ENCODE measurements at places on chromosomes 4 and X.

- no peak for DNase-seq
Observed at GRCh38 chrX:46436744-46437143, 108.5 kb downstream of the ZNF674 start.

DNA sequence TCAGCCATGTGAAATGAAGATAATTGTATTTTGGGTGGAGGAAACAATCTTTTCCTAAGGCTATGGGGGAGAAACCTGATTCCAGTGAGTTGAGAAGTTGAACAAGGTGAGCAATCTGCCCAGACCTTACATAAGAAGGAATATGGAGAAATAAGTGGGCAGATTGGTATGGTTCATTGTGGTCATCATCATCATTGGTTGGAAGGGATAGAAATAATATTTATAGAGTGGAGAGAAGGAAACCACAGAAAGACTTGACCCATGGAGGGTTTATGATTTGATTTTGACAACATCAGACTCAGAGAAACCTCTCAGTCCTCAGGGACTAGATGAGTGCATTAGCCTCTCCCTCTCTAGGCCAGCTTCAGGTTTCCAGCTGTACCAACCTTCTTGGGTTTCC lies 177.9 kb upstream of the NEIL3 start:
- DNase-seq = no peak

DNA sequence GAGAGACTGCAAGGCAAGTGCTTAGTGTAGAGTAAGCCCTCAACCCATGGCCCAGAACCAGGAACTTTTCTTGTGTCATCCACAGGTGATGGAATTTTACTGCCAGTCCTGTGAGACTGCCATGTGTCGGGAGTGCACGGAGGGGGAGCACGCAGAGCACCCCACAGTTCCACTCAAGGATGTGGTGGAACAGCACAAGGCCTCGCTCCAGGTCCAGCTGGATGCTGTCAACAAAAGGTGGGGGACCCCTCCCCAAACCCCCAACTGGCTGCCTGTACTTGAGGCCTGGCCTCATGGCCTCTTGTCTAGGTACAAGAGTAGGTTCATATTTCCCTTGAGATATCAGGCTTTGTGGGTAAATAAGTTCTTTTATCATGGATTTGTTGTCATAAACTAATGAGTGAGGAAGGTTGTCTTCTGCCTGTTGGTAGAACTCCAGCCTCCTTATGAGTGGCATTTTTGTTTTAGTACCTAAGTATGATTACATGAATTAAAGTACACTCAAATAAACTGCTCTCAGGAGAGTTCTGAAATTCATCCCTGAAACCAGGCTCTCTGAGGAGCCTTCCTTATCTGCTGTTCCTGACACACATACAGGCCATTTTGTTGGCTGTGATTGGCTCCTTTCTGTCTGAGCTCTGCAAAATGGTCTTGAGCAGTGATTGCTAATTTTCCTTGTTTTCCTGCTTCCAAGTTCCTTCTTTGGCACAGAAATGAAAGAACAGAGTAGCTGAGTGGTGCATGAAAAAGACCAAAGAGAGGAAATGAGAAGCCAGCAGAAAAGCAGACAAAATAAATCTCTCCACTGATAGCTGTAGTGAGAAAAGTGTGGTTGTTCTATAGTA lies 51.4 kb upstream of the MND1 start:
- no peak for DNase-seq

DNA sequence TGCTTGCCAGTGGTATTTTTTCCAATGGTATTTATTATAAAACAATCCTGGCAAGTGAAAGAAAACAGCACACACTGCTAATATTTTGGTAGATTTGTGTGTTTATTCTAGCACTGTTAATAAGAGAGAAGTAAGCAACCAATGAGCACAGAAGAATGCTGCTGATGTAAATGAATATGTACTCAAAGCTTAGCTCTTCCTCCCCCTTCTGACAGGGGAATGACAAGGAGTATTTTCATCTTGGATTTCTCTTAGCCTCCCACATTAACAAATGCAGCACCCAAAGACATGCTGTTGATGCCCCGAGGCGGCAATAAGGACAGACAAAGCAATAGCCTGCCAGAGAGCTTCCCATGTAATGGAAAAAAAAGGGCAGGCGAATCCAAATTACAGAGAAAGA lies 18.6 kb downstream of the ARHGAP6 start:
- no peak for DNase-seq

GRCh38 chr4:159547645-159548308 lies 444.9 kb downstream of the RAPGEF2 start:
- peak; percentile 11 for DNase-seq

DNA sequence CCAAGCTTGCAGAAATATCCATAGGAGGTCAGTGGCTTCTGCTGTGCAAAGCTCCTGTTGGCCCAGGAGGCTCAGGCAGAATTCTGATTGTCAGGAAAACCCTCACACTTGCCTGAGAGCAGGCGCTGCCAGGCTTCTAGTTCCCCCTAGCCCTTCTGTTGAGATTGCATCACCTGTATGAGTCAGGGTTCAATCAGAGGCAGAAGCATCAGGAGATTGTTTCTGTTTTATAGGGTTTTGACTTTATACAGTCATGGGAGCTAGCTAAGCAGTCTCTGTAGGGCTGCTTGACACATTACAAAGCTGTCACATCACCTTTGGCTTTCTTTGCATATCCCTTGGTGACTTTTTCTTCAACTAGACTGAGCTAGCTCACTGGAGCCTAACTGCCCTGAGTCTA lies 27.8 kb downstream of the DIPK2B start:
- DNase-seq = peak; percentile 54

DNA sequence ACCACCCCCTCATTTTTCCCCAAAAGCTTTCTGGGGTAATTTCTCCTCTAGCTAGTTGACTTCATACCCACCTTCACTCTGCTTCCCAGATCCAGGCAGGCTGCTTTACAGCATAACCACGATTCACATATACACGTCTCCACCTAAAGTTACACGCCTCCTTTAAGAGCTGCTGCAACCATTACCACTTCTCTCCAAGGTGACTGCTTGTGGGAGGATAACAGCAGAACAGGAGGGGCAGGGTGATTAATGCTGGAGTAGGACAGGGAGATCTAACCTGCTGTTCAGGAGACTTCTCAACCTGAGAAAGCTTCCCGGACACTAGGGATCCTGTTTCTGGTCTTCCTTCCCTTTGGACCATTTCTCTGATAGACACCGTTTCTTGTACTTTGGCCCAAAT lies 77.4 kb downstream of the MGST2 start:
- no peak for DNase-seq

DNA sequence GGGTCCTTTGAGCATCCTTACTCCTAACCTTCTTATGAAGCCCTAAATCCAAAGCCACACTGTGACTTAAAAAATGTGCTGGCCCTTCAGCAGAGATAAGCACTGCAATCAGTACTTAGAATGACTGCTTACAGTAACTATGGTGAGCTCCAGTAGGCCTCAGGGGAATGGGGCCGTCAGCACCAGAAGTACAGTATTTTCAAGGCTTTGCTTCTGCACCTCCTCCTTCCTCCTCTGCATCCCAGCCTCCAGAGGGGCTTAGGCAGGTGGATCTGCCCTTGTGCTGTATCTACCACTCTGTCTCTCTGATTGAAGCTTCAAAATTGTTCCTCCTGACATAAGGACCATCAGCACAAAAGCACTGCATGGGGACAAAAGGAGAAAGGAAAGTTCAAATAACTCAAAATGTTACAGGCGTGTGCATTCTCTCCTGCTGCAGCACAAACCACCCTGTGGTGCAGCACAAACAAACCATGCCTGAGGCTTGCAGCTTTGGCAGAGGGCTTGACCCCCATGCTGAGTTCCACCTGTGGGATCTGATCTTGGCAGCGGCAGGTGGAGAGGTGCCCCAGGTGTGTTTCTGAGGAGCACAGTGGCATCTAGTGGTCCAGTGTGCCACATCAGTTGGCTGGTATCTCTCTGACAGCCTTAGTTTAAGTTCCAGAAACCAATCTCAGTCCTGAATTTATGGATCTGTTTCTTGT lies 164.7 kb downstream of the SOWAHB start:
- no peak for DNase-seq

- DNase-seq = no peak
Observed at GRCh38 chr4:7787681-7788141, 151.9 kb downstream of the AFAP1 start.

GRCh38 chrX:23901805-23902204 lies 5.9 kb downstream of the APOO start:
- DNase-seq = peak; percentile 71

DNA sequence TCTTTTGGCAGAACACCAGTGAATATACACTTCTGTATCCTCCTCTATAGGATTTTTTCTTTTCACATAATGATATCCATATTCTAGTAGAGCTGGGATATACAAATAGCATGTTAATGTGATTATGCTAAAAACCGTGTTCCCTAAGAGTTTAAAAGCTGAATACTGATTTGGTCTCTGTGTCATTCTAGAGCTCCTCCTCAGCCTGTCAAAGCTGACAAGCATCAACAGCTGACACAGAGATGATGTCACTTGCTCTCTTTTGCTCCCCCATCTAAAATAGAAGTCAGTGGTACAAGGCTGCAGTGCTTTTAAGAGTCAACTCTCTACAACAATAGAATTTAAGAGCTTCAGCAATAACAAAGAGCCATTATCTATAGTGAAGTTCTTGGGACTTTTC lies 17.1 kb upstream of the HERC3 start:
- no peak for DNase-seq

- DNase-seq = no peak
Observed at GRCh38 chr4:183171484-183172267, 72.6 kb downstream of the WWC2 start.

DNA sequence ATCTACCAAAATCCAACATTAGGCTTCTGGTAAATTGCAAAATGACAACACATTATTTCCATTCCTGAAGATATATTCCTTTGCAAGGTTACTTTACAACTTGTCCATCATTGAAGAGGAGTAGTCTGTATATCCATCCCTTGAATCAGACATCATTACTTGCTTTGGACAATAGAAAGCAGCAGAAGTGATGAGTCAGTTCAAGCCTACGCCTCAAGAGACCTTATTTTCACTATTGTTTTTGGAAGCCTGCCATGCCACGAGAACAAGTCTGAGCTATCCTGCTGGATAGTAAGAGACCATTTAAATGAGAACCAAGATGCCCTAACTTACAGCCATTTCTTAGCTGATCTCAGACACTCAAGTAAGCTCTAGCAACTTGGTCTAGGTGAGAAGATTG lies 246.0 kb upstream of the HHIP start:
- no peak for DNase-seq

- DNase-seq = no peak
Observed at GRCh38 chr4:140568507-140569306, at the start of gene UCP1. Gene UCP1 (minus strand): TSS chr4:140568961. CDS start chr4:140568729, 232 bp downstream.

- DNase-seq = no peak
Observed at GRCh38 chrX:67563469-67564448, 19.9 kb downstream of the AR start.

DNA sequence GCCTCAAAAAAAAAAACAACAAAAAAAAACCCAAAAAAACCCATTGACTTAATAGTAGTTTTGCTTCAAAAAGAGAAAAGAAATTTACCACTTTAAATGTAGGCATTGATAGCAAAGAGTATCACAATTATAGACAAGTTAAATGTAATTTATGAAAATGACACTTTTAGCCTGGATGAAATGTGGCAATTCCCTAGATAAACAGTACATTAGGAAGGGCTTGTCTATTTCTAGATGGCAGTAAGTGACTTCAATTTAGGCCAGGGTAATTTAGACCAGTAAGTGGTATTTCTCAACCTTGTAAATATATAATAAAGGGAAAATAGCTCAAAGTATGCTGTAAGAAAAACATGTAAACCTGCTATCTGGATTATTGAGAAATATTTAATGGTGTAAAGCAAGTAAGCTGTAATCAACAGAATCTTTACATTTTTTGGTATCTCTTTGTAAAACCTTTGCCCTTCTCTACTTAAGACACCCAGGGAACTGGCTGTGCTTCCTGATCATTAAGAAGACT lies 103.7 kb upstream of the RAPGEF2 start:
- no peak for DNase-seq

DNA sequence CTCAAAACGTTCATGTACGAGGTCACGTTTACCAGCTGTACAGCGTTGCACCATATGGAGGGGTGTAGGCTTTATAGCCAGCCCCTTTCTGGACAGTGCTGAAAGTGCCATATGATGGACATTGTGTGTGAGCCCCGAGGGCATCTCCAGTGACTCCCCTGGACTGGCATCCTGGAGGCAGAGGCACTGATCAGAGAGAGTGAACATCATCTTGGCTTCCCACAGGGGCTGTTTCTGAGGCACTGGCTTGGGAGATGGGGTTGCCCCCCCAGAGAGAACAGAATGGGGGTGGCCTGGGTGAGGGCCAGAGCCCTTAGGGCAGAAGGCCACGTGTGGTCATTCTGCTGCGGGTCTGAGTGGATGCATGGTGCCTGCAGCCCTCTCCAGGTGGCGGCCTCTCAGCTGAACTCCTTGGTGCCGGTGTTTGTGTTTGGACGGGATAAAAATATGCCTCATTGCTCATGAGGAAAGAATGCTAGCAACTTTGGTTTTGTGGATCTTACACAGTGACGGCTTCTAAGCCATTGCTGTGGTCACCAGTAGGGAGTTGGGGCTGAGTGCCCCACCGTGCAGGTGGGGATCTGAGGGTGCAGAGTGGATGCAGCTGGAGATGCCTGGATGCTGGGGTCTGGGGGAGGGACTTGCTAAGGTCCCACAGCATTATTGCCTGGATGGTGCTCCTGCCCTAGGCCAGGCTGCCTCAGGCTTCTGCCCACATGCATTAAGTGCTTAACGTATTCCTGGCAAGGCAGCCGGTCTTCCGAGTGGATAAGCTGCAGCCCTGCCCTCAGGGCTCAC lies 3.4 kb downstream of the WFS1 start:
- DNase-seq = peak; percentile 58

GRCh38 chrX:118182681-118183080 lies 66.1 kb upstream of the KLHL13 start:
- no peak for DNase-seq

- DNase-seq = no peak
Observed at GRCh38 chr4:124980276-124980752, 267.8 kb upstream of the ANKRD50 start.

DNA sequence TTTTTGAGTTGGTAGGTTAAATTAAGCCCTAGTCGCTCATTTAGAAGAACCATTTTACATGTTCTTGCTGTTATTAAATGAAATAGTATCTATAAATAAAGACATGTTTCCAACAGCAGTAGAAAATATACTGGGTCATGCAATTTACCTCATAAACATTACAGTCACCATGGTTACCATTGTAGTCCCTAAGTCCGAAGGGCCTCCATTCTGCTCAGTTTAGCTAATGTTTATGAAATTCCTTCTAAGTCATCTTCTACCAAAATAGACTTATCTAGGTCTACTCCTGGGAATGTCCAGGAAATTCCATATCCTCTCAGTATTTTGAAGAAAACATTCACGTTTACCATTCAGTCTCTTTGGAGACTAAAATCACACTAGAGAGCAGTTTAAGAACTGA lies 292.5 kb upstream of the DCAF8L1 start:
- no peak for DNase-seq

GRCh38 chr4:156290811-156291210 lies 337.1 kb upstream of the CTSO start:
- no peak for DNase-seq

- DNase-seq = no peak
Observed at GRCh38 chr4:140149846-140150635, 3.9 kb downstream of the MAML3 start.

- DNase-seq = no peak
Observed at GRCh38 chr4:78205591-78205990, 148.5 kb downstream of the FRAS1 start.

GRCh38 chr4:121873604-121874003 lies 3.3 kb upstream of the BBS7 start:
- no peak for DNase-seq
